Karpas-422 (cell line): ENCODE measurements at places on chromosomes 7 and 10.

- peak; percentile 72 for DNase-seq
Observed at GRCh38 chr7:90727412-90727811, 131.3 kb downstream of the CDK14 start.

- DNase-seq = no peak
Observed at GRCh38 chr7:121202834-121203233, 126.0 kb upstream of the WNT16 start.

DNA sequence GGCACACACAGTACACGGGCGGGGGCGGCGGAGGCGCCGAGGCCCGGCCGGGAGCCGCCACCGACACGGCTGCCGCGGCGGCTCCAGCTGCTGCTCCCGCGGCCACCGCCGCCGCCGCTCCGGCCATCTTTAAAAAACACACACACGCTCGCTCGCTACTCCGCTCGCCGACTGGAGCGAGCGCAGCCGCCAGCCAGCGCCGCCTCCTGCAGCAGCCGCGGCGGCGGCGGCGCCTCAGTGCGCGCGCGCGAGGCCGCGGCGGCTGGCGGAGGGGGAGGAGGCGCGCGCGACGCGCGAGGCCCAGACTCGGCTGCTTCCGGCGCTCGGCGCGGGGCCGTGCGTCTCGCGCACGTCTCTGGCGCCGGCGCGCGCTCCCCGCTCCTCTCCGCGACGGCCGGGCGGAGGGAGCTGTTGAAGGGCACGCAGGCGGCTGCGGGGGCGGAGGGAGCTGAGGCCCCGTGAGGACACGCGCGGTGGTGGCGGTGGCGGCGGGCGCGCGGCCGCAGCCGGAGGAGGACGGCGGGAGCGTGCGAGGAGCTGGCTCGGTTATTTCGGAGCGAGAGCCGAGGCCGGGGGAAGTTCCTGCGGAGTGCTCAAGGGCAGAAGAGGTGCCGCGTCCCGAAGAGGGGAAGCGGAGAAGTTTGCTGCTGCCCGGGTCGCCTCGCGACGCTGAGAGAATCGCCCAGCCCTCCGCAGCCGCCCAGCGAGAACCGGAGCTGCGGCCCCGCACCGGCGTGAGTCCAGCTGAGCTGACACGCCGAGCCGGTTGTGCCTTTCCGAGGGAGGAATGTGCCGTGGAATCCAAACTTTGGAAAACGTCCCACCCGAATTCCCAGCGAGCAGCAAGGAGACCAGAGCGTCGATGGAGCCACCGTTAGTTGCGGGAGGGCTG lies at the start of gene KDM7A:
Gene KDM7A, minus strand, starts transcription at position 173 of the 892 bp plus-strand sequence. Its CDS starts 46 bp downstream, at position 127.
- DNase-seq = peak; percentile 95

DNA sequence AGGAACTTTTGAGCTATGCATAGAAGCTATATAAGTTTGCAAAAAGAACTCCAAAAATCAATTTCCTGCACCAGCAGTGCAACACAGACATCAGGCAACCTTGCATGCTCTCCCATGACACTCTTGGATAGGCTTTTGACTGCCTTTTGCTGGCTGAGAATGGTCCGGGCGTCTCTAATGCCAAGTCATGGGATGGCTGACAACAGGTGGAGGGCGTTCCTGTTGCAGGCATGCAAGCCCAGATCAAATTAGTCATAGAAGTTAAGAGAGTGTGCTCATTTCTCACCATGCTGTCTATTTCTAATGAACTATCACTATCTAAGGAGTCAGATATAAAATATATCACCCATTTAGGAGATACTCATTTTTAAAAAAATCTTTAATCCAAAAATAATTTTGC lies 8.4 kb downstream of the PLCE1 start:
- no peak for DNase-seq

GRCh38 chr10:11901833-11902475 lies 78.8 kb downstream of the PROSER2 start:
- DNase-seq = no peak

DNA sequence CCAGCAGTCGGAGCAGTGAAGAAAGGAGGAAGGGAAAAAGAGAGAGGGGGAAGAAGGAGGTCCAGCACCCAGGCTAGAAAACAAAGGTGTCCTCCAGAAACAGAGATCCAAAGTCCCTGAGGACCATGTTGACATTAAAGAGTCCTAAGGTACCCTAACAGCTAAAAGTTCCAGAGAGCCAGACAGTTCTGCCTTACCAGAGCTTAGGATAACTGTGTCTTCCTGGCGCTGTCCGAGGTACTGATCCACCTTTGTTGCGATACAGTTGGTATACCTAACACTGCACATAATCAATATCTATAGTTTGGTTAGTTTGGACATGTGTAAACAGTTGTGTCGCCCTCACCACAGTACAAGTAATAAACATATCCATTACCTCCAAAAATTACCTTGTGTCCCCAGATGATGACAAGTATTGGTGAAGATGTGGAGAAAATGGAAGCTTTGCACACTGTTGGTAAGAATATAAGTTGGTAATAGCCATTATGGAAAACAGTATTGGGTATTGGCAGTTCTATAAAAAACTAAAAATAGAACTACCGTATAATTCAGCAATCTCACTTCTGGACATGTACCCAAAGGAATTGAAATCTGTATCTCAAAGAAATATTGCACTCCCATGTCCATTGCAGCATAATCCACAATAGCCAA lies 59.8 kb downstream of the GRID1 start:
- DNase-seq = peak; percentile 48

DNA sequence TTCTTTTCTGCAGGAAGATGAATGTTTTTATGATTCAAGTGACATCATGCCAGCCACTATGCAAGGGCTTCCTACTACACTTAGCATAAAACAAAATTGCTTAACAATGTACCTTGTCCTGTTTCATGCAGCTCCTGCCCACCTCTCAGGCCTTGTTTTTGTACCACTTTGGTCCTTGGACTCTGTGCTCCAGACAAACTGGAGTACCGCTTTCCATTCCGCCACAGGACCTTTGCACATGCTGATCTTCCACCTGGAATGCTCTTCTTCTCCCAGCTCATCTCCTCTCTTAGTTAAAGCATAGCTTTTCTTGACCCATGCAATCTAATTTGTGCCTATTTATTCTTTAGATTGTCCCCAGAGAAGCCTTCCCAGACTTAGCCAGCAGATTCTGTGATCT lies 77.5 kb upstream of the STK17A start:
- DNase-seq = no peak

GRCh38 chr10:29369419-29369818 lies 80.5 kb downstream of the LYZL1 start:
- no peak for DNase-seq

- no peak for DNase-seq
Observed at GRCh38 chr7:155323001-155323638, 25.4 kb downstream of the INSIG1 start.

- DNase-seq = no peak
Observed at GRCh38 chr7:87498893-87499292, 23.4 kb upstream of the ABCB4 start.

DNA sequence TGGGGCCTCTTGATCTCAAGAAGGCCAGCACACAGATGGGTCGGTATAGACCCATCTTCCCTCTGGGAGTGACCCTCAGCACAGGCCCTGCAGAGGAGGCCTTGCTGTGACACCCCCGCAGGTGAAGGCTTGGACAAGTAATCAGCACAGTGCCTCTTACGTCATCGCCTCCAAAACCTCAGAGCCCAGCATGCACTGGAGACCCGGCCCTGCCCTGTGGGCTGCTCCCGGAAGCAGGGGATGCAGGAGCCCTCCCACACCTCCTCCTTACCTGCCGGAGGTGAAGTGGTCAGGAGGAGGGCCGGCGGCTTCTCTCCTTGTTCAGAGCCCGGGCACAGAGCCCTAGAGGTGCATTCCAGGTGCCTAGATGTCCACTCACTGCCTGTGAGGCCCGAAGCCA lies 121.4 kb downstream of the PAXIP1 start:
- DNase-seq = no peak

GRCh38 chr7:52030722-52031121 lies 714.1 kb upstream of the COBL start:
- no peak for DNase-seq

GRCh38 chr10:7261351-7261750 lies 149.5 kb downstream of the SFMBT2 start:
- DNase-seq = no peak
